Caki2 (cell line): ENCODE measurements at places on chromosomes 1 and 21. TPM values are rescaled to one million over a fixed set of nuclear protein-coding genes. Genes with fewer than 3 reads are reported as not detected.

DNA sequence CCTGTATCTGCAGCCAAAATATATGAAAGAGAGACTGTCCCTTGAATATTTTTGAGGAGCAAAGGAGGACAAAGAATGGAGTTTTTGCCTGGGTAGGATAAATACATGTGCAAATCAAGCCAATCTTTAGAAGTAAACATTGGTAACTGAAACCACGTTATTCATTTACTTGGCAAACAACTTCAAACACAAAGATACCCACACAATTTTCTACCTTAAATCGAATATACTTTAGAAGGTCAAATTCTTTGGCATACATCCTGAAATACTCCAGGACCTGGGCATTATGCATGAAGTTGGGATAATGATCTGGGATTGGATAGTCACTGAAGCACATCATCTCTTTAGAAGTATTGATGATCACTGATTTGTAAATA is 9.6 kb downstream of the FMO5 start:
- no peak for DNase-seq

DNA sequence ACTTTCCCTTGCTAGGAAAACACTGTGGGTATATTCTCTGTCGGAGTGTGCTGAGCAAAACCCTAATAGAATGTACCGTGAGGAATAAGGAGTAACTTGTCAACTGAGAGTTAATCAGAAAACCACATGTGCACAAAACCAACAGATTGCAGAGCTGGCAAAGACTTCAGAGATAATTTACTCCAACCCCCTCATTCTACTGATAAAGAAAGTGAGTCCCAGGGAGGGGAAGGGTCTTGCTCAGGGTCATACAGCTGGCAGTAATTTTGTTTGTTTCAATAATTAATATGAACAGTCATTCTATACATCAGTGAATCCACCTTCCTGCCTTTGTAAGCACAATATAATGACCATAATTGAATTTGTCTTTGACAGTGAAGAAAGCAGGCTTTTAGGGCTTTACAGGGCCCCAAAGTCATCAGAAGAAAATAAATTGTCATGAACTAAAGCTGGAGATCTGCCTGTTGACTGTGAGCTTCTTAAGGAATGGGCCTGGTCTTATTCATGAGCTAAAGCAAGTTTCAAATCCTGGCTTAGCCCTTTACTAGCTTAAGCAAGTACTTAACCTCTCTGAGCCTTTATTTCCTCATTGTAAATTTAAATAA is 67.2 kb upstream of the HOOK1 start:
- no peak for DNase-seq

- peak; percentile 8 for DNase-seq
These were observed 95.7 kb upstream of the GCLM start for GRCh38 chr1:94004924-94005323.

GRCh38 chr21:45457161-45457831 is 52.3 kb downstream of the COL18A1 start:
- no peak for DNase-seq

- DNase-seq, result no peak
These were observed 69.5 kb downstream of the RHOU start for GRCh38 chr1:228804640-228805413.

GRCh38 chr1:81008293-81008692 is 792.4 kb upstream of the ADGRL2 start:
- no peak for DNase-seq

DNA sequence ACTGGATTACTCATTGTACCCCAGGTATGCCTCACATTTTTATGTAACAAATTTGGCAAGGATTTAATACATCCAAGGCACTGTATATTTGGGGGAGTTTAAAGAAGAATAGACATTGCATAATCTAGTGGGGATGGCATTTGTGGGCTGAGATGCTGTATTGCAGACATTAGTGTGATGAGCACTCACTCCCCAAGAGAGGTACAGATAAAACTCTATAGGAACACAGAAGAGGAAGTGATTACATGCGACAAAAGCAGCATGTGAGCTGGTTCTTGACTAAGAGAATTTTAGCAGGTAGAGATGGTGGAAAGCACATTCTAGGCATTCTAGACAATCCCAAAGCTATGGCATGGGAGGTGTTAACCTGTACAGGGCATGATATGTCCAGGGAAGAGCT is 24.2 kb upstream of the CDC14A start:
- DNase-seq, result no peak

DNA sequence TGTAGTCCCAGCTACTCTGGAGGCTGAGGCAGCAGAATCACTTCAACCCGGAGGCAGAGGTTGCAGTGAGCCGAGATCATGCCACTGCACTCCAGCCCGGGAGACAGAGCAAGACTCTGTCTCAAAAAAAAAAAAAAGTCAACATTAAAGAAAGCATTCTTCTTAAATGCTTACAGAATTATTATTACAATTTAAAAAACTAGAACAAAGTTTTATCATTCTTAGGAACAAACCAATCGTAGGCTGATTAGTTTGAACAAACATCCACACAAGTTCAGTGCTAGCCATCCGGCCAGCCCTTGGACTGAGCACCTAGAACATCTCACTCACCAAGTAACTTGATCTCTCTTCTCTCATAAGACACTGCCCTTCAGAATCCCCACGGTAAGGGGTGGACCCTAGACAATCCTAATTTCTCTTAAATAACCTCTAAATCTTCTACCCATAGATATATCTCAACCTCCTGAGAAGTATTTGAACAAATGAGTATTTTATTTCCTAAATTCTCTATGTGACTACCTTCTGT is 16.0 kb downstream of the JAK1 start:
- DNase-seq, result no peak

DNA sequence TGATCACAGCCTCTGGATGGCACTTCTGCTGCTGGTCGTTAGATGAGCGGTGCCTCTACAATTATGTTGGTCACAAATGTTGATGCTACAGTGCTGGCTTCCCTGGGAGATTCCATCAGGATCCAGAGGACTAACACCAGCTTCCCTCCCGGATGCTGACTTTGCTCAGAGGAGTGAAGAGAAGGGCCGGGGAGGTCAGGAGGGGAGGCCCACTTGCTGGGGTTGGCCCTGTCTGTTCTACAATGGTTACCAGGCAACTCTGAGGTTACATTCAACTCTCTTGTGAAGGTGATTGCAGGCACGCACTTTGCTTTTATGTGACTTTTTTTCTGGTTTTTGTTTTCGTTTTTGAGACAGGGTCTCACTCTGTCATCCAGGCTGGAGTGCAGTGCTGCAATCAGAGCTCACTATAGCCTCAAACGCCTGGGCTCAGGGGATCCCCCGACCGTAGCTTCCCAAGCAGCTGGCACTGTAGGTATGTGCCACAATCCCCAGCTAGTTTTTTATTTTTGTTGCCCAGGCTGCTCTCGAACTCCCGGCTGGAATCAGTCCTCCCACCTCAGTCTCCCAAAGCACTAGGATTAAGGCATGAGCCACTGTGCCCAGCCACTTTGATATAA is 112.5 kb downstream of the ADSS2 start:
- no peak for DNase-seq

GRCh38 chr1:201191653-201192260 is 1.1 kb downstream of the IGFN1 start:
- DNase-seq, result peak; percentile 97

- DNase-seq, result no peak
These were observed 25.7 kb downstream of the ERG start for GRCh38 chr21:38472412-38473108.

DNA sequence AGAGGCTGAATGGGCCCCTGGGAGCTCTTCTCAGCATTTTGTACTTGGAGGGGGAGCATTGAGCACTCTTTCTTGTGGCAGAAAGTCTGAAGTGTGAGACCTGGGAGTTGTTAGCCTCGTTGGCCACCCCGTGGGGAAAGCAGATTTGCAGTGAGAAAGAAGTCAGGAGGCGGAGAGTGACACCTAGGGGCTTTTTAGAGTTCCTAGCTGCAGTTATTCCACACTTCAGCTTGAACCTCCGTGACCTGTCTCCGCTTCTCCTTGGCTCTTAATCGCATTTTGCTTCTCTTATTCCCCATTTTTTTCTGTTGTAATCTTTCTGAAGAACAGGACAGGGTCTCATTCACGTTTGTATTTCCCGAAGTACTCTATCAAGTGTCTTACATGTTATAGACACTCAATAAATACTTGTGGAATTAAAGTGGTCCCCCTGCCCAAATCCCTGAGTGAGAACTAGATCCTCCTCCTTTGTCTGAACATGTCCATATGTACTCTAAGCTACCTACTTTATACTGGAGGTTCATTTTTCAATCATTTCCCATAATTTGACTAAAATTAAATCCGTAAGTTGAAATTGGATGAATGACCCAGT is 14.5 kb upstream of the C1orf141 start:
- peak; percentile 45 for DNase-seq

DNA sequence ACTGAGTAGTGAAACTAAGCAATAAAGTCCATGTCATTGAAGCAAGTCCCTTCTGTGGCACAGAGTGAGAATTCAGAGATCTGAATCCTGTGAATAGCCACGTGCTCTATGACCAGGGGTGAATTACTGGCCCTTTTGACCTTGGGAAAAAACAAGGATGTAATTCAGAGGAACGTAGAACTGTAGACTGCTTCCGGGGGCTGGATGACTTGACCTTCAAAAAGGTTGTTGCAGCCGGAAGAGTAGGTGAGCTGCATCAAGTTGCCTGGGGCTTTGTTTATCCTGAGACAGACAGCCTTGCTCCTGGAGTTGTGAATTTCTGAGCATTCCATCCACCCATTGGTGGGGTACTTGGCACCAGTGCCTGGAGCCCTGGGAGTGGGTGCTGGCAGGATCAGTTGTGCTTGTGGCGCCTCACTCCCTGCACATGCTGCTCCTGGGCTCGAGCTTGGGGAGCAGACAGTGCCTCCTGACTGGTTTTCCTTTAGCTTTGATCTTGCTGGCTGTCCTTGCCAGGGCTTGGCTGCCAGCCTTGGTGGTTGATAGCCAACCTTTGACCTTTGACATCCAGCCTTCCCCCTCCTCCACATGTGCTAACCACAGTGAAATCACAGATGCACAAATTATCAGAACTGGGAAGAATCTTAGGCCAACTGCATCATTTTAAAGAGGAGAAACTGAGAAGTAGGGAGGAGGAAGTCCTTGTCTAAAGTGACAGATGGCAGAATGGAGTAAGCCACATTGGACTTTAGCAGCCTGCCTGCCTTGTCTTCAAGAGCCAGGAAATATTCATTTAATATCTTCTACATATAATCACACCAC is 16.2 kb upstream of the MYOG start:
- DNase-seq, result no peak

DNA sequence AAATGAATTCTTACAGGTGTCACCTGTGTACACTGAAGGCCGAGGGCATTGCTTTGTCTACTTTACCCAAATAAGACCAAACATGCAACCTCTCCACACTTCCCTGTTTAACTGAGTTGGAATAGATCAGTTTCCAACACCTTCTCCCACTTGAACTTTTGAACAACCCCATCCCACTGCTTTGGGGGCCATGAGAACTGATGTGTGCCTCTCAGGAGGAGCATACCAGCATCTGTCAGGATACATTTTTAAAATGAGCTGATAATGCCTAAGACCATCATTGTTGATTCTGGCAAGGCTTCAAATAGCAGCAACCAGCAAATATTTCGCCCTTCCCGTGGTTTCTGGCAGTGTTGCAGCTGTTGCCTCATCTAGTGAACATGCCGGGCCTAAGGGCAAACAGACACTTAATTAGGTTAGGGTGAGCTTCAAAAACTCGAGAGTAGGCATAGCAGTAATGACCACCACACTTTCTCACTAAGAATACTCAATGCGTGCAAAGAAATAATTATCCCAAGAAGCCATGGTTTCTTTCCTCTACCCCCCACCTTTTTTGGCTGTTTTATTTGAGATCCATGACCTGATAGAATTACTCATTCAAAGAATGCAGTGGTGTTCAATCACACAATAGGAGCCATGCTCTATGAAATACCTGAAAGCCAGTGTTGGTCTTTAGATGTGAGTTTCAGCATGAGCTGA is 63.7 kb downstream of the MAP10 start:
- peak; percentile 77 for DNase-seq

DNA sequence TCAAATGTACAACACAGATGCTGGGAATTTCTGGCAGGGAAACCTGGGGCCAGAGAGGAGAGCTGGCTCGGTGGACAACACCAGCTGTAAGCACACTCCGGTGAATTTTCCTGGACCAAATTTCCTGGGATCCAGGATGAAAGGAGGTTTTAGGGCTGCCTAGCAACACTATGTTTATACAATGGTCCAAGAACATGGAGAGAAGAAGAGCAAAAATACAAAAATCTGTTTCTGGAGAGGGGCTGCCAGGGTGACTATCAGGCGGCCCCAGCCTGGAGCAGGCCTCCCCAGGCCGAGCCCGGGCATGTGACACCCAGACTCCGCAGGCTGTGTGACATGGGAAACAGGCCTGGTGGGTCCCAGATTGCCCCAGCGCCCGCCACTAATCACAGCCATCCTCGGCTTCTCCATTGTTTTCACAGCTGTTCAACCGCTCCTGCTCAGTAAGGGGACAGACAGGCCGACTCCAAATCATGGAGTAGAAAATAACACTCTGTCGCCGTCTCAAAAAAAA is 336.0 kb upstream of the NFIA start:
- DNase-seq, result no peak

DNA sequence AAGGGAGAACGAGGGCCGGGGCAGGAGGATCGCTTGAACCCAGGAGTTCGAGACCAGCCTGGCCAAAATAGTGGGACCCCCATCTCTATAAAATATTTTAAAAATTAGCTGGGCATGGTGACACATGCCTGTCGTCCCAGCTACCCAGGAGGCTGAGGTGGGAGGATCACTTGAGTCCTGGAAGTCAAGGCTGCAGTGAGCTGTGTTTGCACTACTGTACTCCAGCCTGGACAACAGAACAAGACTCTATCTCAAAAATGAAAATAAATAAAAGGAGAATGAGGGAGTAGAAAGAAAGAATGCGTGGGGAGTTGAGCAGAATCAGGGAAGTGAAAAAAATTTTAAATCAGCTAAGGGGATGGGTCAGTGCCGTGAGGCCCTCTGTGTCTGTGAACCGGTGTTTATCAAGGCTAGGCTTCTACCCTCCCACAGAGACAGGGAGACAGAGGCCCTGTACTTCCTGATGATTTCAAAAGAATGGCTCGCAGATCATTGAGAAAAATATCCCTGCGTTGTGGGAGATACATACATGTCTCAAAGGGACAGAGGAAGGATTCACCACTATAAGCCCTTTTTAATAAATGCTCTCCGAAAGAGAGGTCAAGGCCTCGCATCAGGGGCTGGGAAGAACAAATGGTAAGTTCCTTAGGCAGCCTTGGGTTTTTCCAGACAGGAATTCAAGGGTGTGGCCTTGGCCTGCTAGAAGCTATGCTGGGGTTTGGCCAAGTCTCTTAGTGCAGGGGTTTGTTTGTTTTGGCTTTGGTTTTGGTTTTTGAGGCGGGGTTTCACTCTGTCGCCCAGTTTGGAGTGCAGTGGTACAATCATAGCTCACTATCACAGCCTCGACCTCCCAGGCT is 20.7 kb downstream of the IL10RB start:
- DNase-seq, result peak; percentile 68

- DNase-seq, result no peak
These were observed 817.7 kb upstream of the B3GALT2 start for GRCh38 chr1:194004146-194004545.

SIM2 gene
- total RNA-seq, result 0.27 TPM in 1 of 2 replicates, not detected in the other

GPX7 gene
- total RNA-seq, result not detected in 2 replicates

SPATA21 gene
- not detected in 2 replicates for total RNA-seq

LACTBL1 gene
- not detected in 2 replicates for total RNA-seq

ECM1 gene
- total RNA-seq, result 4.8 and 11.1 TPM in 2 replicates

MYBPH gene
- total RNA-seq, result not detected in 2 replicates

ZNF648 gene
- not detected in 2 replicates for total RNA-seq
